LNCaP clone FGC (cell line): ENCODE measurements at places on chromosomes 12 and 14.

DNA sequence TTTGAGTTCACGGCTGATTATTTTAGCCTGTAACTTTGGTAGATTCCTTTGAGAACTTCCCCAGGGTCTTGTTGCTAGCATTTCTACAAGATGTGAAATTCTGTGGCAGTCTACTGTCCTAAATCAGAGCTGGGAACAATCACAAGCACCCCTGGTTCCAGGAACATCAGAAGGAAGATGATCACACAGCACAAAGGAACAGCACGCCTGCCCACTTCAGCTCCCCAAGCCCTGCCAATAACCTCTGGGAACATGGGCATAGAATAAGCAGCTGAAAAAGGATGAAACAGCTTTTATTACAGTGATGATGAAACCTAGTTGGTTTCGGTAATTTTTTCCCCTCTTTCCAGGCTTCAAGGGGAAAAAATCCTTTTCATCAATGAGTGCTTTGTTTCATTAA, 12.3 kb downstream of the GPR19 start:
- no peak for DNase-seq

GRCh38 chr12:124771462-124772288, 92.0 kb downstream of the SCARB1 start:
- DNase-seq = peak; percentile 18

DNA sequence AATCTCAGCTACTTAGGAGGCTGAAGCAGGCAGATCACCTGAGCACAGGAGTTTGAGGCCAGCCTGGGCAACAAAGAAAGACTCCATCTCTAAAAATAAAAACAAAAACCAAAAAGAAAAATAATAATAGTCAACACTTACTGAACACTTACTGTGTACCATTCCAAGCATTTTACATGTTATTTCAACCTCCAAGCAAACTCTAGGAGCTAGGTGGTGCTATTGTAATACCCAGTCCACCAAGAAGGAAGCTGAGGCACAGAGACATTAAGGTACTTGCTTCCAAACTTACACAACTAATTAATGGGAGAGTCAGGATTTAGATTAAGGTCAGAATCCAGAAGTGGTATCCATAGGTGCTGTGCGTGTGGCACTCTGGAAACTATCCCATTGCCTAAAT, 13.7 kb upstream of the OR6J1 start:
- DNase-seq = no peak

DNA sequence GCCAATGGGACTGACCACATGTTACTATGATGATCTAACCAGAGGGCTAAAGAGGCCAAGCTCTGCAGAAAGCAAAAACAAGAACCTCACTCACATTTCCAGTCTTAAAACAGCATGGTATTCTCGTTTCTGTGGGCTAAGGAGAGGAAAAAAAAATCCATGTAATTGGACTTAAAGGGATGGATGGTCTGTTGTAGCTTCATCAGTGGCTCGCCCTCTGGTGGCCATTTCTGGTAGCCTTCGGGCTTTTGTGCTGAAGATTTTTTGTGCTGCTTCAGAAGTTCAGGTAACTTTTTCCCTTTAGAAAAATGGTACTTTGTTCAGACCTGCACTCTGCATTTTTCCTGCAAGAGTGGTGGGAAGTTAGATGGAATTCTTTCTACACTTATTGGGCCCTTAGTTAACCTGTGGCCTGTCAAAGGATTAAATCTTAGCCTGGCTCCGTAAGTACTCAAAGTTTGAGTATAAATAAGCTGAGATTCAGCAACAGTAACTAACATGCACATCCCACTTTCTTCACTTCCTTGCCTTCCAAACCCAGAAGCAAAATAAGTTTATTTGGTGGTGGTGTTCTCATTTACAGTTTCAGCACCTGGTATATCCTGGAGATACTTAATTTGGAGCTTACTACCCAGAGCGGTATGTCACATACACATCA, 22.3 kb downstream of the DCAF4 start:
- DNase-seq = no peak

- DNase-seq = no peak
Observed at GRCh38 chr14:75123991-75124390, 2.9 kb downstream of the NEK9 start.

DNA sequence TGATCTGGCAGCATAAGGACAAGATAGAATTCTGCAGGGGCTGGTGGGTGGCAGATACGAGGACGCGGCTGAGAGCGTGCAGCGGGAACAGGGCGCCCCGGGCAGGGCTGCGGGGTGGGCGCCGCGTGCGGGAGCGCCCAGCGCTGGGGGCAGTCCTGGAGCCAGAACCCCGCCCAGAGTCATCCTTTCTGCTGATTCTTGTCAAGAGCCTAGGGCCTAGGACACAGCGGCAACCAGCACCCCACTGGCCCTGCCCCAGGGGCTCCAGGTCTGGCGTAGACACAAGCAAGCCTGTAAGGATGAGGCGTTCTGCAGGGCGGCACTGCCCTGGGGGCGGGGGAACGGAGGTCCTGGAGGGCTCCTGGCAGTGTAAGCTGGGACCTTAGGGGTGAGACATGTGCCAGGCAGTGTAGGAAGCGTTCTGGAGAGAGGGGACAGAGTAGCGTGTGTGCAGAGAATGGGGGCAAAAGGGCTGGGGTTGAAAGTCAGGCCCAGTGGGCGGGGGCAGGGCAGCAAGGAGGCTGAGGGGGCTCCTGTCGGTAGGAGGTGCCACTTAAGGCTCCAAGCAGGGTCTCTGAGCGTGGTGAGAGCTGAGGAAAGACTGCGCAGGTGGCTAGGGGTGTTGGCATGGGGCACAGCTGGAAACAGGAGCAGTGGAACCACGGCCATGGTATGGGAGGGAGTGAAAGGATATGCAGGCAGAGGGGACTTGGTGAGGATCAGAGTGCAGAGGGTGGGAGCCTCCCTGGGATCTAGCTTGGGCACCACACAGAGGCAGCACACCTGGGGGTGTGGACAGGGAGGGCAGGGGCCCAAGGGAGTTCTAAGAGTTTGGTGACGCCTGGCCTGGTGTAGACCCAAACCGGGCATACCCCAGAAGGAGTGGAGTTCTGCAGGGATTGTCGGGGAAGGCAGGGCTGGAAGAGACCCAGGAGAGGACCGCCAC, 845 bp upstream of the AHNAK2 start:
- no peak for DNase-seq

DNA sequence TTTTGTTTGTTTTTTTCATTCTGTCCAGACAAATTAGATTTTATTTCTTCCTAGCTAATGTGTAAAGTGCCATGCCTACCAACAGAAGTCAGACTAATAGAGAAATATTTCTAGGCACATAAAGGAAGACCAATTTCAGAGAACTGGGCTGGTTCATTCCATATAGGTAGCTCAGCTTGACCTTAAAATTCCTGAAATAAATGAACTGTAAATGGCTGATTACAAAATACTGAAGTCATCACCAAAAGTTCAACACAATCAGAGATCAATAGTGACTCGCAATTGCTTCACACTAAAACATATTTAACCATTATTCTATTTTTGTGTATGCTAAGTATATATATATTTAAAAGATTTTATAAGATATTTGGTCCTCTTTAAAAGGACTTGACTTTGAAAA, 34.2 kb downstream of the PTPRB start:
- no peak for DNase-seq

GRCh38 chr12:49092816-49093406, 1.7 kb downstream of the DHH start:
- DNase-seq = no peak

DNA sequence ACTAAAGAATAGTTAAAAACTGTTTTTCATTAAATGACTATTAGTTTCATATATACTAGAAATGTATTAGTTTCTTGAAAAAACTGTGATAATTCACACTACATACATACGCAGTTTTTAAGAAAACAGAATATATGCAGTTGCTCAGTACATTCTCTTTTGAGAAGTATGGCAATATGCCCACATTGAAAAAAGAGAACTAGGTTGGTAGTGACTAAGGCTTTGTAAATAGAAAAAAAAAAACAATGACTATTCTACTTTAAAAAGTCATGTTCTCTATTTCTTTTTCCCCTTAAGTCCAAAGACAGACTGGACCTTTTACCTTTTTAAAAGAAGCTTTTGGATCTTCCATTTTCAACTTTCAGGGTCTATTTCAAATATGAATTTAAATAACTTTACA, 25.0 kb downstream of the SNX6 start:
- DNase-seq = no peak

DNA sequence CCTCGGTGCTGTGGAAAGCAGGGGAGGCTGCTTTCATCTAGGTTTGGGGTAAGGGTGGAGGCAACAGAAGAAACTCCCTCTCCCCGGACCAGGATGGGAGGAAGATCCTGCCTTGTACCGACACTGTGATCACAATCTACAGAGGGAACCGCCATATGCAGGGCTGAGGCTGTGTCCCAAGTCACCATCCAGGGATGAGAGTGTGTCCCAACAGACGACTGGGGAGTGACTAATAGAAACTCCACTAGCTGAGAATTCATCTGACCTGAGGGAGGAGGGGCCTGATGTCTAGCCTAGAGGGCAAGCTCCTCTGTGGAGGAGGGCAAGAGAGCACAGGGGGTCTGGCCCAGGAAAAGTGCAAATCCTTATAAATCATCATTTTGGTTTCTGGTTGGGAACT, 172.4 kb downstream of the CALM1 start:
- DNase-seq = no peak

- DNase-seq = no peak
Observed at GRCh38 chr12:19242581-19242980, 113.0 kb downstream of the PLEKHA5 start.

GRCh38 chr12:65785500-65785899, 38.8 kb upstream of the HMGA2 start:
- no peak for DNase-seq

DNA sequence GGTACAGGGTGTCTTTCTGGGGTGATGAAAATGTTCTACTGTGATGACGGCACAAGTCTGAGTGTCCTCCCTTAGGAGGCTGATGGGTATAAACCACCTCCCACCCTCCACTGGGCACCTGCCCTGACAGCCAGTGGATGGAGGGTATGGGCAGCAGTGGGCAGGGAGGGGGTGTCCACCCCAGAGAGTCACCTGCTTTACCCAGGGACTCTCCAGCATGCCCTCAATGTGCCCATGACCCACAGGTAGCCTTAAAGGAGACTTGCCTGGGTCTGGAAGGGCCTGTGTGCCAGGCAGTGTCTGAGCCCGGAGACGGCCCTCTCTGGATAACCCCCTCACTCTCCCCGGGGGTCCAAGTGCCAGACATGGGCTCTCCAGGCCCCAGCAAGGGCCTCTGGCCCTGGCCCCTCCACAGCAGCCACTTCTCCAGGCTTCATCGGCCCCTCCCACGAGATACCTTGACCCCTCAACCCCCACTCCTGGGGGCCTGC, 38.8 kb downstream of the CCNK start:
- DNase-seq = no peak

DNA sequence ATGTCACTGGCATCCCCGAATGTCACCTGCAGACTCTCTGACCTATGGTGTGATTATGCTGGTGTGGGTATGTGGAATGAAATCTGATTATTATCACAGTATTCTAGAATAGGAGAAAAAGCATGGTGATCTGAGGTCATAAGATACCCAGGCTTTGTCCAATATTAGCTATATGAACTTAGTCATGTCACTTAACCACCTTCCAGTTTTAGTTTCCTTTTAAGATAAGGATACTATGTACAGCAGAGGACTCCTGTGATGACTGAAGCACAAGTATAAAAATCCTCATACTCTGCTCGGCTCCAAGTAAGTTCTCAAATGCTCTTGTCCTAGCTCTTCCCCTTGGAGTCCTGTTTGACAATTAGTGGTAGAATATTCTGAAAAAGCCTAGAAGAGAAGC, 2.8 kb downstream of the GNS start:
- DNase-seq = no peak

DNA sequence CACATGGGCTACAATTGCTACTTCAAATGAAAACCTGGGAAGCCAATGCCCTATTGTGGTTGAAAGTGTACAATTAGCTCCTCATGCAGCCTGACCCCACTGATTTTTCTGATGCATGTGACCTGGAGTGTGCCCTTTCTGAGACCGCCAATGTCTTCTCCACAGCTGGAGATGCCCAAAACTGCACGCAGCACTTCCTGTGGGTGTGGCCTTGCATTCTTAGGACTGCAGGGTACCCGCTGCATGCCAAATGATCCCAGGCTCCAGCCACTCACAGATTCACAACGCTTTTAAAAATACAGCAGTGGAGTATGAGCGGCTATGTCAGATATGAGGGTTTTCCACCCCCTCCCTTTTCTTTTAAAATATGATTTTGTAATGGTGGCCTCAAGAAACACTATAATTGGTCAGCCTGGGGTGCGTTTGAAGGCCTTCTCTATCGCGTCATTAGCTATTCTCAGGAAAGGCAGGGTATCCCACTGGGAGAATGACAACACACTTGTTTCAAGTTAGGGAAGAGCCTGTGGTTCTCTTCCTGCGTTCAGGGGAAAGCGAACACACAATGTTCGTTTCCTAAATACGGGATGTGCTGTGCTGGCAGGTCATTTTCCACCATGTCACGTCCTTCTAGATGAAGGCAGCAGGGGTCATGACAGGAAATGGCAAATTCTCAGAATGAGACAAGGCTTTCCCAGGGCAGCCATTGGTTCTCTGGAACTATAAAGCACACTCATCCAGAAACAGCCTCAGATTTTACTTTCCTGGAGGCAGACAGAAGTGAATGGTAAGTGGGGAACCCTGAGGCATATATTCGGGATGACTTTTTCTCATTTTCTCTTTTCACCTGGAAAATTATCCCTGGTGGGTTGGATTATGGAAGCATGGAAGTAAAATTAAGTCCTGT, at the start of gene APOLD1:
APOLD1 (plus strand) TSS at position 749 of the 904 bp plus-strand sequence; CDS start at position 782, 33 bp downstream.
- DNase-seq = no peak

DNA sequence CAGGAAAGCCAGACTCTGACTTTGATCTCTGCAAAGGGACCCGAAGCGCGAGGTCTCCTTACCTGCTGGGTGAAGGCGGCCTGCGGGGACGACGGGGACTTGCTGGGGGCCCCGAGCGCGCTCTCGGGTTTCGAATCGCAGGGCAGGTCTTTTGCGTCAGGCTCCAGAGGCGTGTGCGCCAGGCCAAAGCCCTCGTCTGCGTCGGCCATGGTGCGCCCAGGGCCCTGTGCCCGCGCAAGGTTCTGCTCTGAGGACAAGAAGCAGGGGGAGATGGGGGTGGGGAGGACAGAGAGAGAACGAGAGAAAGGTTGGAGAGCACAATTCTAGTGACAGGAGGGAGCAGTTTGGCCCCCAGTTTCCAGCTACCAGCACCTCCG, 2.3 kb downstream of the TBX5 start:
- DNase-seq = no peak

GRCh38 chr14:24310265-24310645, 315 bp downstream of the LTB4R2 start:
- no peak for DNase-seq

DNA sequence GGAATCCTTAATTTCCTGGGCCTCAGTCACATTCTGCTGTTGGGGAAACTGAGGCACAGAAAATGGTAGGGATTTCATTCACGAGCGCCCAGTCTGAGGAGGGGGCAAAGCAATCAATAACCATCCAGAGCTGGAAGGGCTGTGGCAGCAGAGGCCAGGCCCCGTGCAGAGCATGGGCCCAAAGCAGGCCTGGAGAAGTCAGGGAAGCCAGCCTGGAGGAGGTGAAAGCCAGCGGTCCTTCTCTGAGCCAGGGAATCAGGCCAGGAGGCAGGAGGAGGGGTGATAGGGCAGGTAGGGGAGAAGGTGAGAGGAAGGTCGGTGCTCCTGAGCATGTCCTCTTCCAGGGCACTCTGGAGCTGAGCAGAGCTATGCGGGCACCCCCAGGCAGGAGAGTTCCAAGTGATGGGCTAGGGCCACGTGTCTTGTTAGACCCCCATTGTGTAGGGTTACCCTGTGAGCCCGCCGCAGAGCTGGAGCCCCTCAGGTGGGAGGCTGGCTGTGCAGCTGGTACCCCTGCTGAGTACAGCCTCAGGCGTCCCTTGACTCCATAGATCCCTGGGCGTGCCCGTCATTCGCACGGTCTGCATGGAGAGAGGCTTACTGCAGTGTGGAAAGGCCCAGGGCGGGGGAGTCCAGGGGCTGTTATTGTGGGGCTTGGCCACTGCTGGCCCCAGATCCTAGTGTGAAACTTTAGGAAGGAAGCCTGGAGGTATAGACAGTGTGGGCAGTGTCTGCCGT, 4.8 kb downstream of the TNFAIP2 start:
- no peak for DNase-seq
